ENCODE measurements at places on chromosomes 4 and X. TPM values are rescaled to one million over a fixed set of nuclear protein-coding genes. Genes with fewer than 3 reads are reported as not detected.

DNA sequence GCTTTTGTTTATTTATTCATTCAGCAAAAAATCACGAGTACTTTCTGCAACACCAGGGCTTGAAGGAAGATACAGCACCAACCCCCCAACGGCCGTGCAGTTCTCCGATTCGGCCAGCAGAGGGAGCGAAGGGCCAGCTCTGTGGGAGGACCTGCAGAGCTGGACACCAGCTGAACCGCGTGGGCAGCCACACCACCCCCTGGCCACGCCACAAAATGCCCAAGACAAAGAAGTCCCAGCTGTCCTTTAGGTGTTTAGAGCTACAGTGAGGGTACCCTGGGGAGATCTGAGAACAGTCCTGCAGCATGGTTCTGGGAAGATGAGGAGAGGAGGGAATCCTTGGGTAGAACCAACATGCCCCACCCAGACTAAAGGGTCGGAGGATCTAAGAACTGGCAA, 83.1 kb downstream of the RELL1 start:
- H3K36me3 ChIP-seq, result no peaks in the 10 kb centered on the region
- DNase-seq, result peak; percentile 91
- no peaks in the 10 kb centered on the region for H3K4me1 ChIP-seq
- H3K27ac ChIP-seq, result no peak overlapping the region

DNA sequence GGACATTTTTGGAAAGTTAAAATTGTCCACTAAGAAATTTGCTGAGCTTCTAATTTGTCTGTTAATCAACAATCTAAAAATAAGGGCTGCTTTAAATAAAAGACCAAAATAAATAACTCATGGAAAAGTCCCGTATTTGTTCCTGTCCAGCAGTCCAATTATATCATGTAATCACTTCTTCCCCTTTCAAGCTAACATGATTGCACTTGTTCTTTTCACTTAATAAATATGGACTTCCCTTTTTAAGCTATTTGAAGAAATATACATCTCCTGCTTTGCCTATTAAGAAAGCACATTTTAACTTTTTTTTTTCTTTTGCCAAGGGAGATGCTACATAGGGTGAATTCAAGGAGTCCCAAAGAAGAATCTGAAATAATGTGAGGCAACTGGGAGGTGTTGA, 55.6 kb upstream of the FRAS1 start:
- H3K27me3 ChIP-seq, result no peaks in the 10 kb centered on the region
- no peak overlapping the region for H3K27ac ChIP-seq
- no peak overlapping the region for H3K4me3 ChIP-seq
- no peak for DNase-seq
- no peaks in the 10 kb centered on the region for H3K4me1 ChIP-seq
- no peaks in the 10 kb centered on the region for H3K36me3 ChIP-seq

DNA sequence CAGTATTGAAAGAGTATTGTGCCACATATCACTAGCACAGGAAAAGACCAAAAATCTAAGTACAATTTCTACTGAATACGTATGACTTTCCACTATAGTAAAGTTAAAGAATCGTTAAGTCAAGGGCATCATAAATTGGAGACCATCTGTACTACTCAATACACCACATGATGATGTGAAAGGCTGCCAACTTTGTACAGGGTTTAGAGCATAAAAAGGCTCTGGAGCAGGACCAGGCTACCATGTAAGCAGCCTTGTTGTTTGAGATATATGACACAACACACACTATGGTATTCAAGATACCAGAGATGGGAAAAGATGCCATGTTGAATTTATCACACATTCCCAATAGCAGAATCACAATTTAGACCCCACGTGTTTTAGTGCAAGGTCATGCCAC, 294.9 kb upstream of the TRPC5 start:
- DNase-seq, result no peak
- H3K27ac ChIP-seq, result no peak overlapping the region
- no peaks in the 10 kb centered on the region for H3K4me1 ChIP-seq
- H3K27me3 ChIP-seq, result no peaks in the 10 kb centered on the region
- H3K4me3 ChIP-seq, result no peak overlapping the region
- no peaks in the 10 kb centered on the region for H3K36me3 ChIP-seq

Gene TIGD4
- total RNA-seq, result not detected

Gene VCX3B
- not detected for total RNA-seq

Gene PPP3CA
- total RNA-seq, result 34.5 TPM

All from colonic mucosa (tissue), 4 donors.